ENCODE measurements at places on chromosomes 3 and 15. TPM values are rescaled to one million over a fixed set of nuclear protein-coding genes. Genes with fewer than 3 reads are reported as not detected.

GRCh38 chr15:85980946-85981345, 98.7 kb upstream of the AGBL1 start:
- no peaks in the 10 kb centered on the region for H3K36me3 ChIP-seq
- H3K27me3 ChIP-seq: peaks cover 11% of the 10 kb centered on the region
- no peaks in the 10 kb centered on the region for H3K4me1 ChIP-seq
- DNase-seq: no peak

DNA sequence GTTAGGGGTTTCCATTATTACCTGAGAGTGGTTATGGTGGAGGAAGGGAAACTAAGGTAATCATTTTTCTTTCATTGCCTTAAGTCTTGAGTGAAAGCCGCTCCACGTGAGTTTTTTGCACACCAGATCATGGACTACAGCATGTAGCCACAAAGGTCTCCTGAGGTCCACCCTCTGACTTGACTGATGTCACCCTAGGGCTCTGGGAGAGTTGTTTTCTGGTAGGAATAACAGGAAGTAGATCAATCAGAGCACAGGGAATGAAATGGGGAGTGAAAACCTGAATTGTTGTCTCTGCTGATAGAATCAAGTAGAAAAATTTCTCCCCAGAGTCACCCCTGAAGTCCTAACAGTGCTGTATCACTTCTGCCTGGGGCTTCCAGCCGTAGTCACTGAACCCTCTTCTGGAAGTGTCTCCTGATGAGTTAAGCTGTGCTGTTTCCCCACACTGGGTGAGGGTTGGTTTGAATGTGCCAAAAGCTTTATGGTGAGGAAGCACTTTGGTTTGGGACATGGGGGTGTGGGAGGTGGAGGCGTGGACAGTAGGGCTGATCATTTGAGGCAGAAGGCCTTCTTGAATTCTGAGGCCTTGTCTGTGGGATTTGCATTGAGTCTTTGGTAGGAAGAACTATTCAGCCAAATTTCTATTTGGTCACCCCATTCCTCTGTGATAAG, 64.3 kb downstream of the SLCO3A1 start:
- no peaks in the 10 kb centered on the region for H3K27me3 ChIP-seq
- no peak overlapping the region for H3K4me3 ChIP-seq
- peak overlapping the region; percentile 16 for H3K27ac ChIP-seq
- DNase-seq: no peak
- H3K4me1 ChIP-seq: peaks cover 24% of the 10 kb centered on the region

GRCh38 chr3:190003681-190004123, 117.0 kb downstream of the P3H2 start:
- no peak for DNase-seq
- H3K4me3 ChIP-seq: peak overlapping the region; percentile 30
- H3K27ac ChIP-seq: no peak overlapping the region
- no peaks in the 10 kb centered on the region for H3K27me3 ChIP-seq

DNA sequence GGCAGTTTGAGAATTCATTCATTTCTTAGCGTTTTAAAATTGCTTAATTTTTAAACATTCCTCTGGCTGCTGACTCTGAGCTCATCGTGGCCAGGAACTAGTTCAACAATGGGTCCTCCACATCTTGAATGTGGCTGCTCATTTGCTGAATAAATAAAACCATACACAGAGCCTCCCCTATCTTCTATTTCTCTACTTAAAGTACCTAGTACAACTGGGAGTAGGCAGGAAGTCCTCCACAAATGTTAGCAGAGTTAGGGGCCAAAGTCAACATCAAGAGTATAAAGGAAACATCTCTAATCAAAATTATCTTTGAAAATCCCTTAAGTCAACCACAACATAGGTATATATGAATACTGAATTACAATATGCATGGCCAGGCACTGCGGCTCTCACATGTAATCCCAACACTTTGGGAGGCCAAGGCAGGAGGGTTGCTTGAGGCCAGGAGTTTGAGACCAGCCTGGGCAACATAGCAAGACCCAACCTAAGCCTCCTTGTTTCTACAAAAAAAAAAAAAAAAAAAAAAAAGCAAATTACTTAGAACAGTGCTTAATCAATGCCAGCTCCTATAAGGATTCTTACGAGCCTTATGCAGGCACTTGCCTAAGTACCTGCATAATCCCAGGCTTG, 57.5 kb upstream of the LMOD3 start:
- DNase-seq: no peak
- peak overlapping the region; percentile 83 for H3K27ac ChIP-seq
- H3K4me3 ChIP-seq: no peak overlapping the region
- H3K27me3 ChIP-seq: no peaks in the 10 kb centered on the region
- H3K36me3 ChIP-seq: peaks cover 62% of the 10 kb centered on the region

GRCh38 chr3:143973259-143974021, 1.8 kb downstream of the DIPK2A start:
- H3K27me3 ChIP-seq: peaks cover 3% of the 10 kb centered on the region
- no peak for DNase-seq
- H3K36me3 ChIP-seq: no peaks in the 10 kb centered on the region
- H3K4me1 ChIP-seq: peaks cover 12% of the 10 kb centered on the region

DNA sequence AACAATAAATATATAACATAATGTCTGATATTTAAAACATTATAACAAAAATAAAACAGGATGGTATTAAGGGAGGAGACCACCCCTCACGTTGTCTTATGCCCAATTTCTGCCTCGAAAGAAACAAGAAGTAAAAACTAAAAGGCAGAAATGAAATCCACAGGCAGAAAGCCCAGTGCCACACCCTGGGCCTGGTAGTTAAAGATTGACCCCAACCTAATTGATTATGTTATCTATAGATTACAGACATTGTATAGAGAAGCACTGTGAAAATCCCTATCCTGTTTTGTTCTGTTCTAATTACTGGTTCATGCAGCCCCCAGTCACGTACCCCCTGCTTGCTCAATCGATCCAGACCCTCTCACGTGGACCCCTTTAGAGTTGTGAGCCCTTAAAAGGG, 22.3 kb upstream of the ACP3 start:
- no peaks in the 10 kb centered on the region for H3K36me3 ChIP-seq
- no peaks in the 10 kb centered on the region for H3K27me3 ChIP-seq
- H3K27ac ChIP-seq: no peak overlapping the region
- DNase-seq: no peak

DNA sequence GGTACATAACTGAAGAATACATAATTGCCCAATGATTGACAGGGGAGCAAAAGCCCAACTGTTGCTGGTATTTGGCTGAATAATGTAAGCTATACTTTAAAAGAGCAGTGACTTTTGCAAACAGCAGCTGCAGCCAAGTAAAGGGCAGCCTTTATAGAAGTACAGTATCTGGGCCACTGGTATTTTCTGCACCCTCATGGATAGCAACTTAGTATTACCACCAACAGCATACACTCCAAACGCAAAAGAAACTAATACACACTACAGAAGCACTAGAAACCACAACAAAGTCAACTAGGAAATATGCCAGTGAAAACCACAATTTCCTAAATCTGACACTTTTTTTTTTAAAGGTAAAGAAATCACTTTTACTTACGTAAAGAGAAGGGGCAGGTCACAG, 206.1 kb downstream of the TIGIT start:
- H3K36me3 ChIP-seq: no peaks in the 10 kb centered on the region
- peaks cover 8% of the 10 kb centered on the region for H3K4me1 ChIP-seq
- H3K27ac ChIP-seq: no peak overlapping the region
- no peak for DNase-seq
- no peak overlapping the region for H3K4me3 ChIP-seq

DNA sequence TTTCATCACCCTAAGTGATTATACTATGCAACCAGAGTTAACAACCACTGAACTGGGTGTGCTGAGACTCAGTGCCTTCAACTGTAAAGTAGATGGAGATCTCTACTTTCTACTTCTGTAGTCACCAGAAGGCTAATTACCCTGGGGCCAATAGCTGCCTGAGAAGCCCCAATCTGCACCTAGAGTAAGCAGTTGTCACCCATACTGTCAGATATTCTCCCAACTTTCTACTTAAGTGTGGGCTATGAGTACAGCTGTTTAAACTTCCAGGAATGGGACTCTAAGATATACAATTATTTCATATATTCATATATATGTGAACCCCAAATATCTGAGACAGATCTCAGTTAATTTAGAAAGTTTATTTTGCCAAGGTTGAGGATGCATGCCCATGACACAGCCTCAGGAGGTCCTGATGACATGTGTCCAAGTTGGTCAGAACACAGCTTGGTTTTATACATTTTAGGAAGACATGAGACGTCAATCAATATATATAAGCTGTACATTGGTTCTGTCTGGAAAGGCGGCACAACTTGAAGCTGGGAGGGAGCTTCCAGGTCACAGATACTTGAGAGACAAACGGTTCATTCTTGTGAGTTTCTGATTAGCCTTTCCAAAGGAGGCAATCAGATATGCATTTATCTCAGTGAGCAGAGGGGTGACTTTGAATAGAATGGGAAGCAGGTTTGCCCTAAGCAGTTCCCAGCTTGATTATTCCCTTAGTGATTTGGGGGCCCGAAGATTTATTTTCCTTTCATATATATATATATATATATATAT, 41.9 kb downstream of the CCNL1 start:
- no peak overlapping the region for H3K27ac ChIP-seq
- DNase-seq: no peak
- H3K4me3 ChIP-seq: no peak overlapping the region
- H3K36me3 ChIP-seq: no peaks in the 10 kb centered on the region

DNA sequence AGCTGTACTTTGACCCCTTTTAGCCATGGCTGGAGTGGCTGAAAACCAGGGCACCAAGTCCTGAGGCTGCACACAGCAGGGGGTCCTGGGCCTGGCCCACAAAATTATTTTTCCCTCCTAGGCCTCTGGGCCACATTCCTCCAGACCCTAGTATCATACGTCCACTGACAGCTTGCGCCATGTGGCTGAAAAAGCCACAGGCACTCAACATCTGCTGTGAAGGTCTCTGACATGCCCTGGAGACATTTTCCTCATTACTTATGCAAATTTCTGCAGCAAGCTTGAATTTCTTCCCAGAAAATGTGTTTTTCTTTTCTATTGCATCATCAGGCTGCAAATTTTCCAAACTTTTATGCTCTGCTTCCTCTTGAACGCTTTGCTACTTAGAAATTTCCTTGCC, 239.0 kb downstream of the SQOR start:
- H3K27me3 ChIP-seq: no peaks in the 10 kb centered on the region
- DNase-seq: no peak
- no peaks in the 10 kb centered on the region for H3K4me1 ChIP-seq
- H3K4me3 ChIP-seq: no peak overlapping the region

GRCh38 chr15:97893967-97894366, 66.5 kb upstream of the ARRDC4 start:
- no peak overlapping the region for H3K27ac ChIP-seq
- H3K4me3 ChIP-seq: no peak overlapping the region
- no peaks in the 10 kb centered on the region for H3K4me1 ChIP-seq
- DNase-seq: no peak
- H3K27me3 ChIP-seq: peaks cover 16% of the 10 kb centered on the region

- no peak overlapping the region for H3K4me3 ChIP-seq
- H3K36me3 ChIP-seq: no peaks in the 10 kb centered on the region
- no peak for DNase-seq
- peaks cover 25% of the 10 kb centered on the region for H3K4me1 ChIP-seq
Observed at GRCh38 chr15:65385870-65386258, 8.1 kb upstream of the IGDCC3 start.

- DNase-seq: no peak
- H3K4me3 ChIP-seq: no peak overlapping the region
- H3K4me1 ChIP-seq: peaks cover 11% of the 10 kb centered on the region
- H3K27ac ChIP-seq: no peak overlapping the region
Observed at GRCh38 chr15:39227001-39227400, 353.9 kb upstream of the THBS1 start.

DNA sequence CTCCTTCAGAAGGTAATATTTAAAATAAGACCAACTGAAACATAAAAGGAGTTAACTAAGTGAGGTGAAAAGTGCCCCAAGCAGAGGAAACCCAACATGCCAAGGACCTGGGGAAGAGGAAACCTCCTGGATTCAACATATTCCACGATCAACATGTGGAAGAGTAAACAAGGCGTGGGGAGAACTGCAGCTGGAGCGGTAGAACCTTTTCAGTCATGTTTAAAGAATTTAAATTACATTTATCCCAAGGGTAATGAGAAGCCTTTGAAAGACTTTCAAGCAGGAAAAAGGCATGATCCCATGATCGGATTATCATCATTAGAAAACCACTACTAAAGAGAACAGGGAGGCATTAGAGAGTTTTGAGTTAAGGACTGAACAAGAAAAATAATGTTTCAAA, 330.7 kb downstream of the FHIT start:
- H3K4me1 ChIP-seq: peaks cover 11% of the 10 kb centered on the region
- DNase-seq: no peak
- H3K4me3 ChIP-seq: no peak overlapping the region
- H3K36me3 ChIP-seq: no peaks in the 10 kb centered on the region
- H3K27ac ChIP-seq: no peak overlapping the region
- no peaks in the 10 kb centered on the region for H3K27me3 ChIP-seq

DNA sequence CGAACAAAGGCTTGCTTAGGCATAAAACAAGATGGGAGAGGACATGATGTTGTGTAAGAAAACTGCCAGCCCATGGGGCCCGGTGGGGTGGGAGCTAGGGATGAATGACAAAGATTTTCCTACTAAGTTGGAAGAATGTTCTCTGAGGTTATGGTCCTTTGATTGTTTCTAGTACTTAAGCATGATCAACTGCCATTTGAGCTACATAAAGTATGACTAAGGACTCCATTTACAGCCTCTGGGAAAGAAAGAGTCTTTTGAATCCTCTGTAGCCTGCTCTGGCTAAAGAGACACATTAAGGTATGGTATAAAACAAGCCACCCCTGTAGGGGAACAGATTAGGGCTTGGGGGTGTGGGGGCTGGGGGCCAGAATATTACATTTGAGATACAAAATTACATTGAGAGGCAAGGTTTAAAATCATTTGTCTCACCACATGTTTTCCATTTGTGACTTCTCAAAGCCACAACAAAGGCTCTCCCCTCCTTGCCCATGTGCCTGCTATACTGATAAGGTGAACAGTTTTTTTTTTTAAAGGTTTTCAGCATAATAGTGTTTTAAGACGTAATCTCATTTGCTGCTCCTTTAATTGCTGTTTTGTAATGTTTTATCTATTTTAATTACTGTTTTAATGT, 323.4 kb downstream of the CHST2 start:
- no peak overlapping the region for H3K27ac ChIP-seq
- no peak overlapping the region for H3K4me3 ChIP-seq
- no peak for DNase-seq
- H3K27me3 ChIP-seq: no peaks in the 10 kb centered on the region

DNA sequence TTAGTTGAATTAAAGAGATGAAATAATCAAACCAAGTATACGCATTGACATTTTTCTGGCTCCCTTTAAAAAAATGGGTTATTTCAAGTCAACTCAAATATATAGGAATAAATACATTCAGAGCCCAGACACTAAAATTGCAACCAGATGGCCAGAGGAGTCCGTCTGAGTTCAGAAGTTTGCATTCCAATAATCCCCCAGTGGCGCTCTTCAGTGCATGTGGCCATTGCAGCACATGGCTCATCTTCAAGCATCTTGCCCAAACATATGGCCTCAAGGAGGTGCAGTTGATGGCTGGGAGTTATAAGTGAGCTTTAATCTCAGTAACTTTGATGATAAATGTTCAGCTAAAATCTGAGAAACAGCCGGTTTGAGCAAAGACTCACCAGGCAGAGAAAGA, 295.8 kb upstream of the LRRN1 start:
- peaks cover 20% of the 10 kb centered on the region for H3K4me1 ChIP-seq
- H3K36me3 ChIP-seq: peaks cover 5% of the 10 kb centered on the region
- no peak for DNase-seq
- peak overlapping the region; percentile 14 for H3K4me3 ChIP-seq

- H3K4me1 ChIP-seq: no peaks in the 10 kb centered on the region
- no peak overlapping the region for H3K27ac ChIP-seq
- no peaks in the 10 kb centered on the region for H3K36me3 ChIP-seq
- no peak overlapping the region for H3K4me3 ChIP-seq
Observed at GRCh38 chr15:101398247-101398646, 91.3 kb downstream of the PCSK6 start.

The BOC gene
- total RNA-seq: 219 TPM

The CCR1 gene
- total RNA-seq: 0.98 TPM

The IGSF10 gene
- 10.8 TPM for total RNA-seq

The NCK1 gene
- 24.3 TPM for total RNA-seq

The ERICH6 gene
- not detected for total RNA-seq

The NR2E3 gene
- 0.38 TPM for total RNA-seq
